ENCODE measurements at places on chromosomes 16 and 17.

DNA sequence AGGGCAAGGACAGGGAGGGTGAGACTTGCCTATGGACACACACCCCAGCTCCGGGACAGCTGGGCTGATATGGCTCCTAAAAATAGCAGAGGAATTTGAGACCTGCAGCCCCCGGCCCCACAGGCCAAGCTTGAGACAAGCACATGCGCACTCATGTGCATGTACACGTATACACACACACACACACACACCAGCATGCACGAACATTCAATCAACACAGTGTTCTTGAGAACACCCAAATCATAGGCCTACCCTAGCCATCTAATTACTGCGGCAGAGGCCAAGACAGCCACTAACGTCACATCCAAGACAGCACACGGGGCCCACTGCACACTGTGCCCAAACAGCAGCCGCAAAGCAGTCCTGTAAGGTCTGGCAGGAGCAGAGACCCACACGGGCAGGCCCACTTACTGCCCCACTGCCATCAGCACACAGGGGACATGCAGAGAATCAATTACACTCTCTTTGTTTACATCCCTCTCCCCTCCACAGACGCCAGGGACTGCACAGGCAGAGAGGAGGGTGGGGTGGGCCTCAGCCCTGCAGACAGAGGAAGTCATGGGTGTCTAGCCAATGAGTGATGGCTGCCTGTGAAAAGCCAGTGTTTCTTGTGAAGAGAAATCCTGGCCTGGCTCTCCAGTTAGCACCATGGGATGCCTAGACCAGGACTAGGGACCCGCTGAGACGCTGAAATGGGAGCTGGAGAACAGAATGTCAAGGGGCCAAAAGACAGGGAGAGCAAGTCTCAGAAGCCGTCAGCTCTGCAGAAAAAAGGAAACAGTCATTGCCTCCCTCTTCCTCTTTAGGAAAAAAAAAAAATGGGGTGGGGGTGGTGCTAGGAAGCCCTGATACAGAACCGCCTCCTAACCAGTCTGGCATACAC is 39.3 kb downstream of the MYO18A start:
- DNase-seq: no peak

DNA sequence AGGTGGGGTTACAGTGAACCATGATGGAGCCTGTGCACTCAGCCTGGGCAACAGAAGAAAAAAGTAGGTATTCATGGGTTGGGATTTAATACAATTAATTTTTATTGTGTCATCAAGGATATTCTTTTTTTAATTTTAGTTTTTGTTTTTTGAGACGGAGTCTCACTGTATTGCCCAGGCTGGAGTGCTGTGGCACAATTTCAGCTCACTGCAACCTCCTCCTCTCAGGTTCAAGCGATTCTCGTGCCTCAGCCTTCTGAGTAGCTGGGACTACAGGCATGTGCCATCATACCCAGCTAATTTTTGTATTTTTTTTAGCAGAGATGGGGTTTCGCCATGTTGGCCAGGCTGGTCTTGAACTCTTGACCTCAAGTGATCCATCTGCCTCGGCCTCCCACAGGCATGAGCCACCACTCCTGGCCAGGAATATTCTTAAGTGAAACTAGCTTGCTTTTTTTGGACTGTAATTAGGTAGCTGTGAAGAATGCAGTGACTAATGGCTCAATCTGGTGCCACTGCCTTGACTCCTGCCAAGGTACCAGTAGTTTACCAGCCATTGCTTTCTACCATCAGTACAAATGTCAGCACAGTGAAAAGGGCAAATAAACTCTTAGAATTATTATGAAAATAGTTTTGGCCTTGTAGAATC is 4.8 kb downstream of the PPM1D start:
- no peak for DNase-seq

- peak; percentile 3 for DNase-seq
Observed at GRCh38 chr17:63699638-63700527, at the start of gene LIMD2. TSS of gene LIMD2 (minus strand) at chr17:63700125. CDS start at chr17:63699298, 827 bp downstream.

- DNase-seq: no peak
Observed at GRCh38 chr16:56469748-56470147, 18.4 kb downstream of the OGFOD1 start.

GRCh38 chr17:80307994-80308691 is 47.5 kb downstream of the RNF213 start:
- DNase-seq: no peak

DNA sequence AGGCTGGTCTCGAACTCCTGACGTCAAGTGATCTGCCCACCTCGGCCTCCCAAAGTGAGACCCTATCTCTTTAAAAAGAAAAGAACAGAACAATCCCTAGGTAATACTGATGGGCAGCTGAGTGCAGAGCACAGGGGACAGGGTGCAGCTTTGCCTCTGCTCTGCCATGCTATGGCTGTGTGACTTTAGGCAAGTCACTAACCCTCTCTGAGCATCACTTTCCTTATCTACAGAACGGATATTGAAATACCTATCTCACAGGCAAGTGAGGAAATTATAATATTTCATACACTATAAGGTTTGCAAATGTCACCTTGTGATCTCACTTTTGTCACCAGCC is 4.1 kb downstream of the CASKIN2 start:
- no peak for DNase-seq

- no peak for DNase-seq
Observed at GRCh38 chr16:79004309-79004708, 596.2 kb downstream of the MAF start.

DNA sequence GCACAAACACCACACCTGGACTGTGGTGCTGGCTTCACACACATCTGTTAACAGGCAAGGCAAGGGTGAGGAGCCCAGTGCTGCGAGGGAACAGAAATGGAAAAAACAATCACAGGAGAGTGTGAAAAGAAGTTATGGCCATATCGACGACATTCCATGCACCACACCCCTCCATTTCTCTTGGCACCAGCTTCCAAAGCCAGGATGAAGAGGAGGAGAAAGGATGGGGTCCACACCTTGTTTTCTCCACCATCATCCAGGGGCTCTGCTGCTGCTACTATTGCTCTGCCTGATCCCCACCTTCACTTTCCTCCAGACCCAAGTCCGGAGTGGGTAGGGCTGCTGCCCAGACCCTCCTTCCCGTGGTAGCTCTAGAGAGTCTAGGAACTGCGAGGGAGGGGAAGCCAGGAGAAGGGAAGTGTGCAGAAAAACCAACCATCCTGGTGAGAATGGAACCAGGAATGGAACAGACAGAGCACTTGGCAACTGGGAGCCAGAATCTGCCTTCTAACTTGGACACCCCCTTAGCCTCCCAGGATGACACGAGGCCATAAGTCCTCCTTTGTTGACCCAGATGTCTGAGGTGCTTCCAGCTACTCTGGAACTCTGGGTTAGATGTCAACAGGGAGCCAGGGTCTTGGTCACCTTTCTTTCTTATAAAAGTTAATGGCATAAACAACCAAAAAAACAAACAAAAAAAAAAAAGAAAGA is 1.2 kb upstream of the PROCA1 start:
- no peak for DNase-seq

GRCh38 chr16:51898872-51899271 is 648.1 kb downstream of the TOX3 start:
- DNase-seq: no peak

DNA sequence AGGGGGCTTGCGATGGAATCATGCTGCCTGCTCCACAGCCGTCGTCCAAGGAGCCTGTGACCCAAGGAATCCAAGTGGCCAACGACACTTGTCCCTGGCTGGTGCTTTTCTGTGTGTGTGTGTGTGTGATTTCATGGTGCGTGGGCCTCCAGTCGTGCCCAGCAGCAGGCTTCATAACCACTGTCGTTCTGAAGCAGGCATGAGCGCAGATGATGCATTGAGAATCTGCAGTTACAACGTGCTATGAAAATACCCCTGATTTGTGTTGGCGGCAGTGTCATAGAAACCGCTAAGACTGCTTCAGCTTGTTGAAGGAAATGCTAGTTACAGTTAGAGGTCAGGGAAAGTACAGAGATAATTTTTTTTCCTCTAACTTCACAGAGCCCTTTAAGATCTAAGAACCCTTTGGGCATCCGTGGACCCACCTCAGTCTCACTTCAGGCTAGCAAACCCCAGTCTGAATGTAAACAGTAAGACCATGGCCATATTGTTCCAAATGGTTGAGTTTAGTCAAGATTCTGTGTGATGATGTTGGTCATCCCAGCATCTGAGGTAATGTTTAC is 15.6 kb downstream of the C16orf90 start:
- no peak for DNase-seq

DNA sequence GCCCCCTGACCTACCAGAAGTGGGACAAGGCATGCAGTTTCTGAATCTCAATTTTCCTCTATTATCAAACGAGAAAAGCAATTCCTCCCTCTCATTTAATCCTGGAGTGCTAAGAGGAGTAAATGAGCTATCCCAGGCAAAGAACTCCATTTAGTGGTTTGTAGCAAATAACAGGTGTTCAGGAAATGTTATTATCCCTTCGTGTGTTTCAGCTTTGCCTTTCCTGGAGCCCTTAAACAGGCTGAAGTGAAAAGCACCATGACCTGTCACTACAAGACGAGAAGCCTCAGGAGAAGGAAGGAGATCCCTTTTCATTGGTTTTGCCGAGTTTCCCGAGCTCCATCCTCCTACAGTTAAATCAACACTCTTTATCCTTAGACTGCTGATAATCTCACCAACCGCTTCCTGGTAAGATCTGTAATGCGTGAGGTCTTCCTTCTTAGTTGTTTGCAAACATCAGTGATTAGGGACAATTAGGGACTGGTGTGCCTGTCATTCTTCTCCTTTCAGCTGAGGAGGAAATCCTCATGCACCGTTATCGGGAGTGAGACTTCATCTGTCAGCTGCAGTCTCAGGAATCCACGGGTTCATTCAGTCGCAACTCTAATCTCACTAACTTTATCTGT is 30.8 kb upstream of the MYOCD start:
- DNase-seq: no peak

DNA sequence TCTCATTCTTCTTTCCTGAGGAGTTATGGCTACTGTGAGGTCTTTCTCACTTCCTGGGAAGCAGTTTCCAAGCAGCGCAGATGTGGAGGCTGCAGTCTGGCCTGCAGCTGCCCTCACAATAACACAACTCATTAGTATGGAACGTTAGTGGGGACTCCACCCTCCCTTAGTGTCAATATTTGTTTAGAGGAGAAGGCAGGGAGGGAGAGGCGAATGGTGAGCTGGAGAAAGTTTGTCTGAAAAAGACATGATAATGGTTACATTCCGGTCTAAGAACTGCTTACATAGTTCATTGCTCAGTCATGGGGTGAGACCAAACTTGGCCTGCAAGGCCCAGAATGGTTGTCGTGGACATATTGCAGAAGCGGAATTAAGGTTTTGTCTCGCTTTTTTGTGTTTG is 170.2 kb downstream of the HS3ST3B1 start:
- DNase-seq: no peak

DNA sequence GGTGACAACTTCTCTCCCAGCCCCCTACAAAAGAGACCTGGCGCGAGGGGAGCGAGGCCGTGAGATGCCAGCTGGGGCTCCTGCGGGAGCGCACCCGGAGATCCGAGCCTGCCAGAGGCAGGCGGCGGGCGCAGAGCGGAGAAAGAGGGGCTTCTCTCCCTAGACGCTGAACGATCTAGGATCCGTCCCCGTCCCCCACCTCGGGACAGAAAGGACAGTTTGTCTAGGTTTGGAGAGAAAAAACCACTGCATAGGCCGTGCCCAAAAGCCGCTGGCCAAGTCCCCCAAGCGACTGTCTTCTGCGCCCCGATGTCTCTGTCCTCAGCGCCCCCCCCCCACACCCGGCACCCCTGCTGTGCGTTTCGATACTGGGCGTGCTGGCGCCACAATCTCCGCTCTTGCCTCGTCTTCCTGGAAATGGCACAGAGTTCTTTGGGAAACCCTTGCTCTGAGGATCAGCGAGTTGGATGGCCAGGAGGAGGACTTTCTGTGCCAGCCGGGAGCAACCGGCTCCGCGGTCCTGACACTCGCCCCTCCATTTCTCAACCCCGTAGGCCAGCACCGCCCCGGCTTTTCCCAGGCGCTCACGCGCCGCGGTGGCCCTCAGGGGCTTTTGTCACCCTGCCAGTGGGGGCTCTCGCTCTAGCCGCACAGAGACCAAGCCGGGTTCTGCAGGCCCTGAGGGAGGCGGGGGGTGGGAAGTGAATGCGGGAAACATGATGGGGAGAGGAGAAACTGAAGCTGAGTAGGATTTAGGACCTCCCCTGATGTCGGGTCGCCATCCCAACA is 1.0 kb downstream of the SSTR2 start:
- no peak for DNase-seq

GRCh38 chr16:70678121-70678897 is 7.5 kb downstream of the MTSS2 start:
- DNase-seq: no peak

Data from NCI-H187 treated with DMSO at 0.1 percent for 48 hours (cell line).